T follicular helper cell (primary cell): ENCODE measurements at places on chromosomes 5 and 9.

- no peak for DNase-seq
Measured at GRCh38 chr9:96782235-96782634, 4.3 kb upstream of the ZNF510 start.

GRCh38 chr5:41892031-41892430 is 12.1 kb upstream of the RIMOC1 start:
- no peak for DNase-seq

DNA sequence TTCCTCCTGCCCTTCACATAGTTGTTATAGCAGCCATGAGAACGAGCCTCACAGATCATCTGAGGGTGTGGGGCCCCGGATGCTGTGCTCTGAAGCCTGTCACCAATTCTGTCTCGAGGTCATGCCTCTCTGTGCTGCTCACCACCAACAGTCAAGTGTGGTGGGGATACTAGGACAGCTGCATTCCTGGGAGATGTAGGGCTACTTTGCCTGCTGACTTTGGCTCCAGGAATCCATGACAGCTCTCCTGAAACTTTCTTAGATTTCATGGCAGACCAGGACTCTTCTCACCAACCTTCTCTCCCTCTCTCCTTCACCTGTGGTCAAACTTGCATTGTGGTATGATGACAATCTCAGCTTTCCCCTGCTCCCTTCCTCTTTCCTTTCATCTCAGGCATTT is 395.9 kb downstream of the PSAT1 start:
- DNase-seq = no peak

GRCh38 chr5:172918421-172919371 is 40.5 kb upstream of the RPL26L1 start:
- DNase-seq = no peak

- DNase-seq = no peak
Measured at GRCh38 chr5:38237681-38238080, 20.7 kb upstream of the EGFLAM start.

DNA sequence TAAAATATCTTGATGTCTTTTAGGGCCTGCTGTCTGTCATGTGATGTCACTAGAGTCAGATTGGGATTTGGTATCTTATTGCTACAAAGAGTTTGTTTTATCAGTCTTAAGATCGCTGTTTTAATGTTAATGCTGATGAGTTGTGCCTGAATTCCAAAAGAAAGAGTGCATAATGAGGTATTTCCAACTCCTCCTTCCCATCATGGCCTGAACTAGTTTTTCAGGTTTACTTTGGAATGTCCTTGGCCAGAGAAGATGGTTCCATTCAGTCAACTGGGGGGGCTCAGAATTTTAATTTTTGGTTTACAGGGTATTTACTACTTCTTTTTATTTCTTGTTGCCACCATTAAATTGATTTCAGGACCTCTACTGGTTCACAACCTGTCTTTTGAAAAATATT is 74.3 kb upstream of the MARCHF11 start:
- no peak for DNase-seq

DNA sequence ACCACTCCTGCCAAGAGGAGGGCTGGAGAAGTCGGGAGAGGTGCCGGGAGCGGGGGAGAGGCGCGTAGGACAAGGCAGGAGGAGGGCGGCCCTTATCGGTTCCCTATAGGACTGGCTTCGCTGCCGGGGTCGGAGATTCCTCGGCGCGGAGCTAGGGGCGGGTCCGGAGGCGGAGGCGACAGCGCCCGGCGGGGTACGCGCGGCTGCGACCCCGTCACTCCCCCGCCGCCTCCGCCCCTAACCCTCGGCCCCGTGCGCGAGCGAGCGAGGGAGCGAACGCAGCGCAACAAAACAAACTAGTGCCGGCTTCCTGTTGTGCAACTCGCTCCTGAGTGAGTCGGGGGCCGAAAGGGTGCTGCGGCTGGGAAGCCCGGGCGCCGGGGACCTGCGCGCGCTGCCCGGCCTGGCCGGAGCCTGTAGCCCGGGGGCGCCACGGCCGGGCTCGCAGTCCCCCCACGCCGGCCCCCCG is 2.0 kb downstream of the GLIS3 start:
- no peak for DNase-seq

DNA sequence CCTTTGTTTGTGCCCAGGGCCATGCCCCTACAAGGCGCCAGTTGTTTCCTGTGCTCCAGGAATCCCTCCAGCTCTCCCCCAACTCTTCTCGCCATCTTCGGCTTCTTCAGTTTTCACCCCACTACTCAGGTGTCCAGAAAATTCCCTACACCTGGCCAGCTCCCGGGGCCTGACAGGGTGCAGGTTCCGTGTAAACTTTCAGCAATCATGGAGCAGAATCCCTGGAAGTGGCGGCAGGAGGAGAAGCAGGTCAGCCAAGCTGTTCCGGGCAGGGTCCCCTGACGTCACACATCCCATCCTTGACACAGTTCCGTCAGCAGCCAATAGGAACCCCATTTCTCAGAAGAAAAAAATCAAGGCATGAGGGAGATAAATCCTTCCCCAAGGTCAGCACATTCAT is 12.2 kb upstream of the ADGRD2 start:
- no peak for DNase-seq

- no peak for DNase-seq
Measured at GRCh38 chr5:116905885-116906284, 331.3 kb upstream of the SEMA6A start.

DNA sequence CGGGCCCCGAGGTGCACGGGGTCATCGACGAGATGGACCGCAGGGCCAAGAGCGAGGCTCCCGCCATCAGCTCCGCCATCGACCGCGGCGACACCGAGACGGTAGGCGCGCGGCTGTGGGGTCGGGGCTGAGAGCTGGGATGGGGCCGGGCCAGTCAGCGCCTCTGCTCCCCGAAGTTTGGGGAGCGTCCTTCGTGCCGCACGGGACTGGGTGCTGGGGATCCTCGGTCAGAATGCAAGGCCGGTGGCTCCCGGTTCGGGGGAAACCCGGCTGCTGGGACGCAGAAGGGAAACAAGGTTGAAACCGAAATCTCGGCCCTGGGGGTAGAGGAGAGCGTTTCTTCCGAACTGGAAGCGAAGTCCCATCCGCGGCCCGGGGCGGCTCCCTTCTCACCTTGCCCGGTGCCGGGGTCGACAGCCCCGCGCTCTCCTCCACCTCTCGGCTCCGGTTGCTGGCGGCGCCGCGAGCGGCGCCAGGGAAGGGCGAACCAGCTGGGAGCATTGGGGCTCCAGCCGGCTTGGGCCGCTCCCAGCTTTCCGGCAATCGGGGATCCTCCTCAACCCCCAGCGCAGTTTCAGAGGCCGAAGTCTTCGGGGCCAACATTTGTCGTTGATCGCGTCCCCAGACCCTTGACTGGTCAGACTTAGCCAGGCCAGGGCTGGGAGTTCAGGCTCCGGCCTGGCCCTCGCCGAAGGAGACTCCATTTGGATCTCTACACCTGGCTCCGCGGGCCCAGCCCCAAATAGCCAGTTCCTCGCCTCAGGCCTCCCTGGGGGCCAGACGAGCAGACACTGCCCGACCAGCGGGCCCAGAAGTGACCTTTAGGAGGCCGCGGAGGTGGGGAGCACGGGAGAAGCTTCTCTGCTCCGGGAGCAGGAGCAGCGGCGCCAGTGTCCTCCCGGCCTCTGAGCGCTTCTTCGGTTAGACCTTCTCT is 1.1 kb downstream of the LHX2 start:
- DNase-seq = no peak

GRCh38 chr5:42547141-42547540 is 123.9 kb downstream of the GHR start:
- no peak for DNase-seq

DNA sequence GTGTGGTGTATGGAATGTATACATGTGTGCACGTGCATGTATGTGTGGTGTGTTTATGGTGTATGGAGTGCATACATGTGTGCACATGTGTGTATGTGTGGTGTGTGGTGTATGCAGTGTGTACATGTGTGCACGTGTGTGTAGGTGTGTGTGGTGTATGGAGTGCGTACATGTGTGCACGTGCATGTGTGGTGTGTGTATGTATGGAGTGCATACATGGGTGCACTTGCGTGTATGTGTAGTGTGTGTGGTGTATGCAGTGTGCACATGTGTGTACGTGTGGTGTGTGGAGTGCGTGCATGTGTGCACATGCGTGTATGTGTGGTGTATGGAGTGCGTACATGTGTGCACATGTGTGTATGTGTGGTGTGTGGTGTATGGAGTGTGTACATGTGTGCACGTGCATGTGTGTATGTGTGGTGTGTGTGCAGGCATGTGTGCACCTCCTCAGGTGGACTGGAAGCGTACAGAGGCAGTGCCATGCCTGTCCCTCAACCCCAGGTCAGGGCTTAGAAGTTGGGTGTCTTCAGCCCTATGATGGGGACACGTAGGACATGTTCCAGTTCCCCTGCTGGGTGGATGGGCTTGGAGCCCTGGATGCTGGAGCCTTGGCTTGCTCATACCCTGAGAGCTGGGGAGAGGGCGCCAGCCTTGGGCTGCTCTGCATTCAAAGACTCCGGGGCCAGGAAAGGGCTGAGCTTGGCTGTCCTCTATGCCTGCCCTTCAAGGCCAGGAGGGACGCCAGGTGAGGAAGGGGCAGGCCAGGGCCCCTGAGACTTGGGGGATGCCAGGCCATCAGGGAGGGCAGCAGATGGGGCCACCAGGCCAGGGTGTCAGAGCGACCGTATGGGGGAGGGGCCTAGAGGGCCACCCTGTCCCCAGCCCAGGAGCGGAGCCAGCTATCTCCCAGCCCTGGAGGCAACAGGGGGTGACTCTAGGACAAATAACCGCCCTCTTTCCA is 12.2 kb downstream of the MYMK start:
- no peak for DNase-seq

DNA sequence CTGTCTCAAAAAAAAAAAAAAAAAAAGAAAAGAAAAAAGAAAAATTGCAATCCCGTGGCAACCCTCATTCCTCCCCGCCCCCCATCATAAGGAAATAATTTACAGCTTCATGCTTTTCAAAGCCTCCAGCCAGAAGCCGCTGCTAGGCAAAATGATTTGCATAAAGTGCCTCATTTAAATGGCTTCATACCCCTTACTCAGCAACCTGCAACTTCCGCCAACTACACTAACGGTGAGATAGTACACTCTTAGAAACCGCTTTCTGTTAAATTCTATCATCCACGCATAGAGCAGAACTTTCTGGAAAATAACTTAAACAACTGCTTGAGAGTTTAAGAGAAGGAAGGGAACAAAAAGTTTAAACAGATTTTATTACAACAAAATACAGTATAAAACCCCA is 17.8 kb downstream of the SERINC5 start:
- DNase-seq = peak; percentile 39

- DNase-seq = no peak
Measured at GRCh38 chr5:143258559-143259253, 144.8 kb downstream of the NR3C1 start.

DNA sequence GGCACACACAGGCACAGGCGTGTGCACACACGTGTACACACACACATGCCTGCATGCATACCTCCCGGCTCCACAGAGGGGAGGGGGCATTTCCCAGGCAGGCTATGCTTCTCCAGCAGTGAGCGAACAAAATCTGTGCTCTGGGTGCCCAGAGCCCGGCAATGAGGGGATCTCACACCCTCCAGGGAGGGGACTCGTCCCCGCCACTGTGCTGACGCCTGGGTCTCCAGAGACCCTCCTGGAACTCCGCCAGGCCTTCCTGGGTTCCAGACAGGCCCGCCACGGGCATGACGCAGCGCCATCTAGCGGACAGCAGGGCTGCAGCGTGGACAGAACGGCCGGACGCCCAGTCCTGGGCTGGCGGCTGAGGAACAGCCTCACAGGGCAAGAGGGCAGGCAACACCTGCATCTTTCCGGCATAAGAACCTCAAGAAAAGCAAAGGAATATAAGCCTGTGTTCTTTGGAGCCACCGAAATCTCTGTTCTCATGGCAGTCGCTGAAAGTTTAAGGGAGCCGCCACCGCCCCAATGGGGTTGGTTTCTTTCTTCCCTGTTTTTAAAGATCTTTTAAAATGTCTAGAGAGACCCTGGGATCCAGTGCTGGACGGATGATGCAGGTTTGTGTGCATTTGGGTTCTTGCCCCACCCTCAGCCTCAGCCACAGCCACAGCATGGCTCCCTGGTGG is 135.6 kb upstream of the PPP1R26 start:
- DNase-seq = no peak

- no peak for DNase-seq
Measured at GRCh38 chr5:66515209-66515608, 81.0 kb upstream of the MAST4 start.

DNA sequence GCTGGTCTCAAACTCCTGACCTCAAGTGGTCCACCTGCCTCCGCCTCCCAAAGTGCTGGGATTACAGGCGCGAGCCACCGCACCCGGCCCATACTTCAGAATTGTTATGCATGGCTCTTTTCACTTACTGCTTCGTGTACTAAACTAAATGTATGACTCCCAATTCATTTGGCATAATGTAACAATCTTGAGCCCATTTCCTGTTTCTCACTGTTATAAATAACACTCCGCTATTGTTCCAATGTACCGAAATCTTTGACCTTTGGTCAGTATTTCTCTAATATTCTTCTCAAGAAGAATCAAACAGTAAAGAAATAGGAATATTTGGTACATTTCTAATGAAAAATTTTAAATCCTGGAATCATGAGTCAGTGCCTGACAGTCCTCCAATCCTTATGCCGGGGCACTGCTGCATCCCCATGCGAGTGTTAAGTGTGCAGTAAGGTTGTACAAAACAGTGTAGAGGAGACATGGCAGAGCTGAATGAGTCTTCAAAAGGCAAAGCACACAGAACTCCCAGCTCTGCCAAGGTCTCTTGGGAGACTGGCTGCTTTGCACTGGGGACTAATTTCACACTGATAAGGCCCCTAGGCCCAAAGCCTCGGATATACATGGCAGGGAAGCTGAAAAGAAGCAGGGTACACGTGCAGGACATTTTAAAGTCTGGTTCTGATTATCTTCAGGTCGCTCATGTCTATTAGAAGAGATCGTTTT is 58.4 kb downstream of the HABP4 start:
- no peak for DNase-seq

GRCh38 chr5:3195994-3196393 is 399.6 kb upstream of the IRX1 start:
- DNase-seq = no peak

- DNase-seq = no peak
Measured at GRCh38 chr5:89265511-89266179, 382.7 kb upstream of the MEF2C start.
